Posterior vena cava (tissue), 2 donors: ENCODE measurements at places on chromosomes 6 and 20. TPM values are rescaled to one million over a fixed set of nuclear protein-coding genes. Genes with fewer than 3 reads are reported as not detected.

RSPO4 gene
- 0.24 TPM for total RNA-seq

DNA sequence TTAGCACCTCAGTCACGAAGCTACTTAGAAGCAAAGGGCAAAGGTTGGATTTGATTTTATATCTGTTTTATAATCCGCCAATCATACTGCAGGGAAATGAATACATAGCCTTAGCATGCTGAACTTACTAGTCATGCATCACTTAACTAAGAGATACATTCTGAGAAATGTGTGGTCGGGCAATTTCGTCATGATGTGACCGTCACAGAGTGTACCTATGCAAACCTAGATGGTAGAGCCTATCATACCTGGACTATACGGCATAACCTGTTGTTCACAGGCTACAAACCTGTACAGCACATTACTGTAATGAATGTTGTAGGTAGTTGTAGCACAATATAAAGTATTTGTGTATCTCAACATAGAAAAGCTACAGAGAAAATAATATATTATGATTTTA lies 345.2 kb upstream of the RGS17 start:
- no peak for DNase-seq

HELZ2 gene
- total RNA-seq = 13.7 TPM

DNA sequence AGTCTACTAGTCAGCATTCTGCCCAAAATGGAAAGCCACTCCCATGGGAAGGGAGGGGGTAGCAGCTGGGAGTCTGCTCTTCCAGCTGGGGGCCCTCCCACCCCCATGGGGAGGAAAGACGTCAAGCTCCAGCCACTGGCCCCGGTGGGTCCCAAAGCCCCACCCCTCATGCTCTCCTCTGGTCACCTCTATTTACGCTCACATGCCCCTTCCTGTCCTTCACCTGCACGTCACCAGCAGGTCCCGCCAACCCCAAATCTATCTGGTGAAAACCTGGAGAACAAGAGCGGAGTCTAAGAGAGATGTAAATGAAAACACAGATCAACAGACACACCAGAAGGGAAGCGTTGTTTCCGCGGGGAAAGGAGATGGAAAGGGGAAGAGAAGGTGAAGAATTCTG lies 30.0 kb upstream of the ZBP1 start:
- peak; percentile 71 for DNase-seq

DNA sequence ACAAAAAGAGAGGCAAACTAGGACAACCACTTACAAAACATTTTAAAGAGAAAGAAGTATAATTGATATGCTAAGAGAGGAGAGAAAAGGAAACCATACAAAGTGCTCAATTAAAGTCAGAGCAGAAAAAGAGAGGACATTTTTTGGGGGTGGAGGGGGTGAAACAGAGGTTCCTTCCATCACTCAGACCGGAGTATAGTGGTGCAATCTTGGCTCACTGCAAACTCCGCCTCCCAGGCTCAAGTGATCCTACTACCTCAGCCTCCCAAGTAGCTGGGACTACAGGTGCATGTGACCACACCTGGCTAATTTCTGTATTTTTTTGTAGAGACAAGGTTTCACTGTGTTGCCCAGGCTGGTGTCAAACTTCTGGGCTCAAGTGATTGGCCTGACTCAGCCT lies 9.4 kb downstream of the WASF1 start:
- no peak for DNase-seq

SLC4A11 gene
- 0.38 TPM for total RNA-seq

GSTA3 gene
- not detected for total RNA-seq

L3MBTL3 gene
- 10.5 TPM for total RNA-seq
